ENCODE measurements at places on chromosomes 1 and 21.

GRCh38 chr1:12581179-12581578 is 36.8 kb downstream of the DHRS3 start:
- no peak for DNase-seq

- no peak for DNase-seq
These were observed 5.0 kb downstream of the GUCA2B start for GRCh38 chr1:42158189-42158588.

- DNase-seq = no peak
These were observed 9.3 kb upstream of the ST6GALNAC5 start for GRCh38 chr1:76857973-76858372.

GRCh38 chr1:159071970-159072582 is 4.5 kb downstream of the AIM2 start:
- no peak for DNase-seq

DNA sequence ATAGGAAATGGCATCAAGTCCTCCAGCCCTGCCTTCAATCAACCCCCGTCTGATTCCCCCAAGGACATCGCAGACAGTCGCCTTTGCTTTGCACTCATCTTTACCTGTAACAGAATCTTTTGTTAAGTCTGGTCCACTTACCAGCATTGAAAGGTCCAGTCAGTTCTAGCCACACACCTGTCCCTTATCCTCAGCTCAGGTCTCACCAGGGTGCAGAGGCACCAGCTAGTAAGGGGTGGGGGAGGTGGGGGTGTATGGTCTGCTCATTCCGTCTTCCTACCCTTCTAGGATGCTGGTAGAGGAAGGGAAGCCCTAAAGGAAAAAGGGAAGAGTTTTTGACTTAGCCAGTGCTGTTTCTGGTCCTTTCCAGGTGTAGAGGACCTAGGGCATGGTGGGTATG is 427.7 kb downstream of the MATN1 start:
- DNase-seq = no peak

DNA sequence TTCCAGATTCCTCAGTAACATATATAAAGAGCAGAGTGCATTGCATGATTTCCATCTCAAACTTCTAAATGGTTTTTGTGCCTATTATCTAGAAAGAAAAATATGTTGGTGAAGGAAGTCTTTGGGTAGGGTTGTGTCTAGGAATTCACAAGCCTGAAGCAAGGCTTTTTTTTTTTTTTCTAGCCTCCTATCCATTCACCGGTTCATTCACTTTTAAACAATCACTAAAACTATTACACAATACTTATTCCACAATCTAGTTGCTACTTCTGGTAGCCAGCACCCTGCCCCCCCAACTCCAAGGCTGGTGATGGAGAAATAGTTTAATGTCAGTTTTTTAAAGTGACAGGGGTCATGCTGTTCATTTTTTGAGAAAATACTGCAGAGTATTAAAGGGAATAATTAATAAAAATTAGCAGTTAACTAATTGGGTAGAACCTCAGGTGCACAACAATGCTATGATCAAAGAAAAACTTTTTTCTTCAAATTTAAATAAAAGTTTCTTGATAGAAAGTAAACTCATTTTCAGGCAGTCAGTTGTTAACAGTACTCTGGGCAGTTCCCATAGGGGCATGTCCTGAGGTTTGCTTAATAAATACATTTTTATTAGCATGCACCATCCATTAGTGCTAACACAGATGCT is 10.9 kb downstream of the IRF2BP2 start:
- no peak for DNase-seq

DNA sequence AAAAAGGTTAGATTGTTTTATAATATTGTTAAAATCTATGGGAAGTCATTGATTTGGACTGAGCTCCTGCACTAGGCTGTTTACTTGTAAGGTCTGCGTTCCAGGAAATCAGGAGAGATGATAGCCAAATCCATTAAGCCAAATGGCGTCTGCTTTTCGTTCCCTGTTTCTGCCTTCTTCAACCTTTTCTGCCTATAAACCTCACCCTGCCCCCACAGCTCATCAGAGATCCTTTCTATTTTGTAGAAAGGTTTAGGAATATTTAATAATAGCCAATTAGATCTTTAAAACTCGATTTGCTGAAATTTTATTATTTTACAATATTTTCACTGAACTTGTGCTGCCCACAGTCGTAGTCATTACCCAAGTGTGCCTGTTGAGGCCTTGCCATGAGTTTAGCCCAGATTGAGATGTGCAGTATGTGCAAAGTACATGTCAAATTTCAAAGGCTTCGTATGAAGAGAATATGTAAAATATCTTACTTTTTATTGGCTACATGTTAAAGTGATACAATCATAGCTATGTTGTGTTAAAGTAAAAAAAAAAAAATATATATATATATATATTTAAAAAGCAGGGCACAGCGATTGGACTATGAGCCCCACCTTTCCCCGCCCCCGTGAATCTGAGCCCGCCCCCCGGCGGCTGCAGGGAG is 444 bp upstream of the IARS2 start:
- DNase-seq = no peak

GRCh38 chr1:10687782-10688408 is 108.6 kb downstream of the CASZ1 start:
- no peak for DNase-seq

DNA sequence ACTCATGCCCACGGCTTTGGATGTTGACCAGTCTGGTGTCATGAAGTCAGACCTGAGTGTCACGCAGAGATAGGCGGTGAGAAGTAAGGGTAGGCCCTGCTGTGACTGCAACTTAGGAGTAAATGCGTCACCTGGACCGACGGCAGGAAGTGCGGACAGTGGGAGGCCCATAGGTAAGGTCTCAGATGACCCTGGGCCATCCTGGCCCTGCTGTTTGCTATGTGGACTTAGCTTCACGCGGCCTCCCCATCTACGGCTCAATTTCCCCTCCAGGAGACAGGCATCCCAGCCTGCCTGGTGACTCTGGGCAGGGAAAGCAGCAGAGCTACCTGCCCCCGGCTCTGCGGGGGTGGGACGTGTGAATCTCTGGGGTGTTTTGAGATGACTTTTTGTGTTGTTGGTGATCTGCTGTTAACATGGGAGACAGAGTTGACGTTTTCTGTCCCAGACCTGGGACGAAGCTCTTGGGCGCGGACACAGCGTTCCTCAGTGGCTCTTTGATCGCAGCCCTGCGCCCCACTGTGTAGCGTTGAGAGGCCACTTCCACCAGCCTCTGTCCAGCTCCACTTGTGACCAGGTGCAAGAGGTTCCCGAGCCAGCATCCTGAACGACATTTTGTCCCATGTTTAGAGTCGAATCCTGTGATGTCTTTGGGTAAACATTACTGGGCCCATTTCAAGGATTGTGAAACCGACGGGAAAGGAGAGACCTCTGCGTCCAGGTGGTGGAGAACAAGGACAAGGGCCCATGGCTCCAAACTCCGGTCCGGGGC is 39.9 kb downstream of the CRYAA start:
- DNase-seq = no peak

DNA sequence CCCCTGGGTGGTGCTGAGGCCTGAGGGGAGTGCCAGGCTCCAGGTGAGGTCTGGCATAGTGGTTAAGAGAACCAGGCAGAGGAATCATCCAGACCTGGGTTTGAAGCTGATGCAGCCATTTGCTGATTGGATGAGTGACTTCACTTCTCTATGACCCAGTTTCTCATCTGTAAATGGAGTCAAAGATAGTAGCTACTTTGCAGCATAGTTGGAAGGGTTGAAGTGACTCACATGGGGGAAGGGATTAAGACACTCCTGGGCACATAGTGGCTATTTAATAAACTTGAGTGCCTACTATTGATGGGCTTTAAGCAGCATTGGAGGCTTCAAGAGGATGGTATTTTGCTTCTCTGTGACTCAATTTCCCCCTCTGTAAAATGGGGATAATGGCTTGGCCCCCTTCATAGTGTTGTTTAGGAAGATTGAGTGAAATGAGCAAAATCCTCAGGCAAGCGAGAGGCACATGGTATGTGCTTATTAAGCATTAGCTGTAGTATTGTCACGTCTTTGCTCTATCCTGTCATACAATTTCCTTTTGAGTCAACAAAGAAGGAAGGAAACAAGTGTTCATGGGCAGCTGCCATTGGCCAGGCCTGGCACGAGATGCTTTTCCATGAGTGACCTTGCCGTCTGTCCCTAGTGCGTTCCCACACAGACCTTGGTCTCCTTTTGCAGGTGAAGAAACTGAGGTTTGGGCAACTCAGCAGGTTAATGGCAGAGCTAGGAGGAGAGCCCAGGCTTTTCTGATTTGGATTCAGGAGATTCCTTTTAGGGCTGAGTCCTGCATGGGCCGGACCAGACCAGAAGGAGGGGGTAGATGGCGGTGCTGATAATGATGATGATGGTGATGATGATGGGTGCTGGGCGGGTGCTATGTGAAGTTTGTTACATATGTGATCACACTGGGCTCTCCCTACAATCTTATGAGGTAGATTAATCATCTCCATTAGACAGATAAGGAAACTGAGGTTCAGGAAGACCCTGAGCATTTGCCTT is 131.1 kb upstream of the WNT4 start:
- no peak for DNase-seq

- no peak for DNase-seq
These were observed 163.6 kb upstream of the C1orf21 start for GRCh38 chr1:184223216-184223615.

DNA sequence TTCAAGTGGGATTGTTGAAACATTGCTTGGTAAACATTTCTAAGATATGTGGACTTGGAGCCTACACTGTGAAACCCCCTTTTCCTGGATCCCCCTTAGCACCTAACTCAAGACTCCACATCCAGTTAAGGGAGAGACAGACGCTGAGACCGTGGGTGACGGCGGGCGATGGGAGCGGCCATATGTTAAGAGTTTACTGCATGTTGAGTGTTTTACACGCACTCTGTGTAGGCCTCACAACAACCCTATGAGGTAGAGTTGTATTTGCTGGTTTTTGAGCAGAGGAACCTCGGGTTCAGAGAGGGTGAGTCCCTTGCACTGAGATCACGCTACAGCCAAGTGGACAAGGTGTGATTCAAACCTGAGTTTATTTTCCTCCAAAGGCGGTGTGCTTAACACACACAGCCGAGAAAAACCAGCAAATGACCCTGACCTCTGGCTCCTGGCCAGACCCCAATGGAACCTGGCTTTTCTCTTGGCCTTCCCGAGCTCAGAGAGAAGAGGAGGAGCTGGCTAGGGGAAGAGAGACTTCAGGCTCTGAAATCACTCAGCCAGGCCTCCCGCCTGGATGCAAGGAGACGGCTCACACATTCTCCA is 46.9 kb upstream of the GOLT1A start:
- DNase-seq = no peak

DNA sequence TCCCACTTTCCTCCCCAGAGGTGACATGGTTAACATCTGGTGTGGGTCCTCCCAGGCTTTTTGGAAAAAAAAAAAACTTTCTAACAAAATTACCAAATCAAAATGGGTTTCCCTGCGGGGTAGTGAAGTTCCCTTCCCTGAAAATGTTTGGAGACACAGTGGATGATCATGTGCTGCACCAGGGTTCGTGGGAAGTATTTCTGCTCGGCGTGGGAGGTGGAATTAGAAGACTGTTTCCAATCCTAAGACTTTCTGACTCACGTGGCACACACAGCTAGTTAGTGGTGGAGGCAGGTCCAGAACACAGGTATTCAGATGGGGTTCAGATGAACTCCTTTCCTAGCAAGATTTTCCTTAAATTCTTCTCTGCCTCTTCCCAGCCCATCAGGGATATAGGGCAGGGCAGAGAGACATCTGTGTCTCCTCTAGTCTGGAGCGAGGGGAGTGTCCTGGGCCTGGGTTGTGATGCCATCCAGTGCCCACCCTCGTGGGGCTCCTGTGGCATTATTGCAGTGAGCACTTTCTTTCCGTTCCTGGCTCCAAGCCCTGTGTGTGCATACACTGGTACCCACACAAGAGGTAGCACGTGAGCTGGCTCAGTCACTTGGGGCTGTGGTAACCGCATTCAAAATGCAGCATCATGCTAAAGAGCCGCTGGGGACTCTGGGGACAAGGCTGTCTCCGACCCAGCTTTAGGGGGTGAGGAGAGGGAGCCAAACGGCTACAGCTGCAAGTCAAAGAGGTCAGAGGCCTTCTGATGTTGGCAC is 27.5 kb downstream of the KCNC4 start:
- DNase-seq = no peak

DNA sequence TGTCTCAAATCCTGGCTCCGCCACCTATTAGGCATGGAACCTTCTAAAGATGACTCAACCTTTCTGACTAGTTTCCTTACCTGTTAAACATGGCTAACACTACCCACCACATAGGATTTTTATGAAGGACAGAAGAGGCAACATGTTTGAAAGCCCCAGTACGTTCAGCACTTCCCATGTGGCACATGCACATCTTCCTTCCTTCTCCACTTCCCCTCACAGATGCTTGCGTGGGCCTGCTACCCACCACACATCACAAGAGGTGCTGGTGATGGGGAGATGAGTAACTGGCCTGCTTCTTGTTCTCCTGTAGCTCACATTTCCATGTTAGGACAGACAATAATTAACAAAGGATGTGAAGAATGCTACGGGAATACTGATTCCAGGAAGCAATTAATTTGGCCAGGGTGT is 7.1 kb downstream of the ZBTB21 start:
- no peak for DNase-seq

- no peak for DNase-seq
These were observed 993 bp upstream of the PROK1 start for GRCh38 chr1:110449661-110450651.

GRCh38 chr21:41403966-41404365 is 22.1 kb upstream of the MX1 start:
- no peak for DNase-seq

DNA sequence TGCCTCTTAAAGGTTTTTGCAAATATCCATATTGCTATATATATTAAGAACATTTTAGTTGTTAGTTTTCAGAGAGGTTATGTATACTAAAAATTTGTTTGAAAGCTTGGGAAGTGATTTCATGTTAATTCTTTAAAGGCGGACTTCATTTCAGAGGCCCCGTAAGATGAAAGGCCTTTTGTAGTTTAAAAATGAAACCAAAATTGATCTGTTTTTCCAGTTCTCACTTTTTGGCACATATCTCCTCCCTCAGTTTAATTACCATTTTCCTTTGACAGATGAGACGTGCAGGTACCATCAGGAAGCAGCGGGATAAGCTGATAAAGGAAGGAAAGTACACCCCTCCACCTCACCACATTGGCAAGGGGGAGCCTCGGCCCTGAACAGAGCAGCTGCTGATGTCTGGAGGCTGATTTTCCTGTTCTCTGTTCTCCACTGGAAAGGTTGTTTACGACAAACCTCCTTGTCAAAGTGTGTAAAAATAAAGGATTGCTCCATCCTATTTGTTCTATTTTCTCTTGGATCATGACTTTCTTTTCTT is 8.0 kb downstream of the NDUFS5 start:
- no peak for DNase-seq

DNA sequence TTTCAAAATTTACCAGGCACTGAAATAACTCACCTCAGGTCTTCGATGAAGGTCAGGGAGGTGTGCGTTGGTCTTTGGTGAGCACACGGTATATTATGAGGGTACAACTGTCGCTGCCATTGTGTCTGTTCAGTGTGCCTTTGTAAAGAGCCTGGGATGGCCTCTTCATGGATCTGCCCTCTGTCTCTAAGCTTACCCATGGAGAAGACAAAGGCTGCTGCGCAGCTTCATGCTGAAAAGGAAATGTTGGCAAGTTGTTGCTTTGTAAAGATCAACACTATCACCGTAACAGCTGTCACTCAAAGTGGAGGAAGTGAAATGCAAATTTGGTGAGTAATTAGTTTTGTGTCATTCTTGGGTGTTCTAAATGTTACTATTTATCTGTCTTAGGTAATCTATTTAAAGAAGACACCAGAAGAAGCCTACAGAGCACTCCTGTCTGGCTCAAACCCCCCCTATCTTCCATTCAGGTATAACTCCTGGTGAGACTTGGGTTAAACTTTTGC is 71.6 kb downstream of the CDC14A start:
- no peak for DNase-seq

GRCh38 chr1:226496453-226497015 is 52.0 kb upstream of the STUM start:
- DNase-seq = no peak

GRCh38 chr1:113782406-113782805 is 23.1 kb upstream of the PHTF1 start:
- DNase-seq = no peak
